ENCODE measurements at places on chromosomes 2 and 18.
A peak's percentile ranks its signal among the peaks of the same experiment; 100 is the strongest.

GRCh38 chr2:104874230-104874629 is 20.3 kb downstream of the POU3F3 start:
- no peak for DNase-seq

DNA sequence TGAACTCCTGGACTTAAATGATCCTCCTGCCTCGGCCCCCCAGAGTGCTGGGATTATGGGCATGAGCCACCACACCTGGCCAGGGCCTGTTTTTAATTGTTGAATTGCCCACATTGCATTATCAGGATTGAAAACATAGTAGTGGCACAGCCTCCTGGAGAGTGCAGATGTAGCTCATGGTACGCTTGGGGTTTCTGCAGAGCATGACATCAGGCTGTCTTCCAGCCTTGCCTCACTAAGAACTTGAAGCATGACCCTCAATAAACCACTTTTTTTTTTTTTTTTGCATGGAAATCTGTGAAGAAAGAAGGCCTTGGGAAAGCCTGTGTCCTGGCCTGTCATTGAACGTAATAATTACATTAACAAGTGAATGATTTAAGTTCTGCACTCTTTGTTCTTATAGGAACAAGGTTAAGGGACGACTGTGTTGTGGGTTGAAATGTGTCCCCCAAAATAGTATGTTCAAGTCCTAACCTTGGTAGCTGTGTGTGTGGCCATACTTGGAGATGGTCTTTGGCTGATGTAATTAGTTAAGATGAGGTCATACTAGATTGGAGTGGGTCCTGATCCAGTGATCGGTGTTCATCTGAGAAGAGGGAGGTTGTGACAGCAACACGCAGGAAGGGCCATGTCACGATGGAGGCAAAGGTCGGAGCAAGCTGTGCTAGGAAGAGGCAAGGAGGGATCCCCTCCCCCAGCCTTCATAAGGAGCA is 90.2 kb downstream of the AGAP1 start:
- DNase-seq: no peak

- DNase-seq: peak; percentile 76
Observed at GRCh38 chr18:65753520-65753919, 2.7 kb downstream of the CDH7 start.

- DNase-seq: no peak
Observed at GRCh38 chr2:128441341-128442052, 122.8 kb upstream of the HS6ST1 start.

- no peak for DNase-seq
Observed at GRCh38 chr2:131520526-131520925, 7.2 kb upstream of the CCDC74A start.

DNA sequence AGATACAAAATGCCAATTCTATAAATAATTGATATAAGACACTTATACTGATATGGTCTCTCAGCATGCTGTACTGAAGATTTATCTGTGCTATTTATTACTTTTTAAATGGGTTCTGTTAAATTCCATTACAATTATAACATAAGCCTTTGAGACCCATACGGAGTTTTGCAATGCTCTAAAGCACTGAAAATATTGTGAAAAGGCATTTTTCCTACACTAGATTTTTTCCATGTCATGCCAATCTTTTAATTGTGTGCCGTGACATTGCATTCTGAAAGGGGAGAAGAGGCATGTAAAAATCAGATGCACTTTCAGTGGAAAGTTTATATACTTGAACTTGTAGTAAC is 46.5 kb downstream of the EFEMP1 start:
- no peak for DNase-seq

DNA sequence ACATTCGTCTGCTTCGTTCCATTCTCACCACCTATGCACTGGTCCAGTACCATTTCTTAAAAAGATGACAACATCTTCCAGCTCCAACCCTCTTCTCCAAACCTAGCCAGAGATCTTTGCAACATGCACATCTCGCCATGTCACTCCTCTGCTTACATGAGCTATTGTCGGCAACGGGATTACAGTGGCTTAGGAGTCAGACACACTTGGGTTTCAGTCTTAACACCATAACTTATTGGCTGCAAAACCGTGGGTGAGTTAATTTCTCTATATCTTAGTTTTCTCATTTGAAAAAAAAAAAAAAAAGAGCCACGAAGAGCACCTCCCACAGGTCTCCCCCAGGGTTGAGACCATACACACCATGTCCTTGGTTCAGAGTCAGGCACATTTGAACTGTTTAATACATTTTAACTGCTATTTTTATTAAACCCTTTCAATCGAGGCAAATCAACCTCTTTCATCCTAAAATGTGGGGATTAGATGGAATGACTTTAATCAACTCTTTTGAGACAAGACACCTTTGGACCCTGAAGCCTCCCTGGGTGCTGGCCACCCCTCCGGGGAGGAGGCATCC is 889 bp downstream of the ANKRD29 start:
- DNase-seq: no peak

GRCh38 chr2:102010902-102011301 is 19.1 kb downstream of the IL1R2 start:
- no peak for DNase-seq

DNA sequence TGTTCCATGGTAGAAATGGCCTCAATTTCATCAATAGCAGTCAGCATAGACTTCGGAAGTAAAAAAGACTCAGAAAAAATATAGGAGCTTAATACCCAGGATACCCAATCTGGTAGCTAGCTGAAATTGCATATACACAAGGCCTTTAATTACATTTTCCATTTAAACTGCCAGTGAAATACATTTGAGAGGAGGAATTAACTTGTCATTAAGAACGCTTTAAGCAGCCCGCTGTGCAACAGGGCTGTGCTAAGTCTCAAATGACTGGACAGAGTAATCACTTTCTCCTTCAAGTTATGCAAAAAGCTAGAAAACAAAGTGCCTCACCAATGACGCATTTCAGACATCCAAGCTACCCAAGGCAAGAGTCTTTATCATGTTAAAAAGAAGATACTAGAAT is 558.8 kb downstream of the MBD2 start:
- DNase-seq: no peak

DNA sequence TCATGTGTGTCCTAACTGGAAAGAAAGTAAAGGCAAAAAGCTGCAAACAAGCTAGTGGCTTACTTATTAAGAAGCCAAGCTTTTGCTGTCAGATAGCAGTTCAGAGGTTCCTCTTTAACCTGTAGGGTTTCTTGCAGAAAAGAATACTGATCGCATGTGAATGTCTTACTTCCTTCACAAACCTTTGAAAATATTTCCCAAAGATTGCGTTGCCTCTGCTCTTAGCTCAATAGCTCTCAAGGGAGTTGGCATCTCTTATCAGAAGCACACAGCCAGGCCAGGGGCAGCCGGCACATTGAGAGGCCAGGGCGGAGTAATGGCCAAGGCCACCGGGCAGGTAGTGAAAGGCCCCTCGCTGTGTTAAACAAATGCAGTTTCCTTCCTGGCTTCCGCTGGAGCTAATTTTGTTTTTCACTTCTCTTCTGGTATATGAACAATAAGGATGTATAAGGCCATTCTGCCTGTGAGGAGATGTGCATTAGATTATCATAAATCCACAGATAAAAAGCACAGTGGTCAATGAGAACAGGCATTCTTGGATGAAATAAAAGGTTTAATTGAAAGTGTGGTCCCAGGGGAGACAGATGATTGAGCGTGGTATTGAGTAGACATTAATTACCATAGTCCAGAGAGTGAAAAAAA is 542.4 kb upstream of the NRP2 start:
- no peak for DNase-seq

DNA sequence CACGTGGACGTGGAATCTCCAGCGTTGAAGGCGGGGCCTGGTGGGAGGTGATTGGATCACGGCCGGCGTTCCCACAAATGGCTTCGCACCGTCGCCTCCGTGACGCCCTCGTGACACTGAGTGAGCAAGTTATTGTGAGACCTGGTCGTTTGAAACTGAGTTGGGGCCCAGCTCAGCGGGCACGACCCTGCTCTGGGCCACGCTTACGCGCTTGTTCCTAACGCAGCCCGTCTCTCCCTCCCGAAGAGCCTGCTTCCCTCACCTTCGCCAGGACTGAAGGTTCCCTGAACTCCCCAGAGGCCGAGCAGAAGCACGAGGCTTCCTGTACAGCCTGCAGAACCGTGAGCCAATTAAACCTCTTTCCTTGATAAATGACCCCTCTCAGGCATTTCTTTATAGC is 121.8 kb downstream of the RTP5 start:
- no peak for DNase-seq

- DNase-seq: no peak
Observed at GRCh38 chr2:102704531-102704930, 57.3 kb upstream of the TMEM182 start.

DNA sequence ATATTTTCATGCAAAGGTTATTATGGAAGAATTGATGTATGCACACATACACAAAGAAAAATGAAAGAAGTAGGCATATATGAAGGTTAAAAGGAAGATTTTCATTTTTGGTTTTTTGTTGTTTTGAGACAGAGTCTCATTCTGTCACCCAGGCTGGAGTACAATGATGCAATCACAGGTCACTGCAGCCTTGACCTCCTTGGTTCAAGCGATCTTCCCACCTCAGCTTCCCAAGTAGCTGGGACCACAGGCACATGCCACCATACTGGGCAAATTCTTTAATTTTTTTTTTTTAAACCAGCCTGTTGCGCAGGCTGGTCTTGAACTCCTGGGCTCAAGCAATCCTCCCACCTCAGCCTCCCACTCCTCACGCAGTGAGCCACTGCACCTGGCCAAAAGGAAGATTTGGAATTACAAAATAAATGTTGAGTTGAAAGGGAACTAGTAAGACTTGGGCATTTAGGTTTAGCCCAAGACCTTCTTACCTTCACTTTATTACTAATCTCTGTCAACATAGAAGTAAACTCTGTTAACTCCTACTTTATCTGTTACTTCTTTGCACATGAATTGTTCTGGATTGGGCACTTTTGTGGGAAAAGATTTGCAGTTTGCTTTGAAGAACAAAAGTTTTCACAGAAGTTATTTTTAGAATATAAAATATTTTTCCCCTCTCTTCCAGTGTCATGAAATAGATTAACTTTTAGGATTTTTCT is 31.7 kb upstream of the NBEAL1 start:
- DNase-seq: no peak

DNA sequence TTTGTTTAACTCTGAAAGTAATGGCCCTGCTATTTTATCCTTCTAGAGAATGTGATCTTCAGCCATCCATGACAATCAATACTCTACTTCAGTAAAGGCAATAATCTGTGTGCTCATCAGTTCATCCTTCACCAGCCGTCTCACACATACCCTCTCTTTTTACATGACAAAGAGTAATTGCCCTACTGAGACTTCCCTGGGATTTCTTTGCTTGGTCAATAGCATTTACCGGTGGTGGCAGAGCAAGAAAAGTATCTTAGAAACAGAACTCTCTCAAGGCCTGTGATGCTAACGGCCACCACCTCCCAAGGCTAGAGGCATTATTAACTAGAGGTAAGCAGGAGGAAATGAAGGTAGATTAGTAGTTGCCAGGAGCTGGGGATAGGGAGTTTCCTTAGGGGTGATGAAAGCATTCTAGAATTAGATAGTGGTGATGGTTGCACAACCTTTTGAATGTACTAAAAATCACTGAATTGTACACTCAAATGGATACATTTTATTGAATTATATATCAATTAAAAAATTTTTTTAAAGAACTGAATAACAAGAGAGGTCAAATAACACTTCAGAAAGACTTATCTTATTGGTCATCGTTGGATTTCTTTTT is 57.9 kb upstream of the EPC2 start:
- DNase-seq: no peak

DNA sequence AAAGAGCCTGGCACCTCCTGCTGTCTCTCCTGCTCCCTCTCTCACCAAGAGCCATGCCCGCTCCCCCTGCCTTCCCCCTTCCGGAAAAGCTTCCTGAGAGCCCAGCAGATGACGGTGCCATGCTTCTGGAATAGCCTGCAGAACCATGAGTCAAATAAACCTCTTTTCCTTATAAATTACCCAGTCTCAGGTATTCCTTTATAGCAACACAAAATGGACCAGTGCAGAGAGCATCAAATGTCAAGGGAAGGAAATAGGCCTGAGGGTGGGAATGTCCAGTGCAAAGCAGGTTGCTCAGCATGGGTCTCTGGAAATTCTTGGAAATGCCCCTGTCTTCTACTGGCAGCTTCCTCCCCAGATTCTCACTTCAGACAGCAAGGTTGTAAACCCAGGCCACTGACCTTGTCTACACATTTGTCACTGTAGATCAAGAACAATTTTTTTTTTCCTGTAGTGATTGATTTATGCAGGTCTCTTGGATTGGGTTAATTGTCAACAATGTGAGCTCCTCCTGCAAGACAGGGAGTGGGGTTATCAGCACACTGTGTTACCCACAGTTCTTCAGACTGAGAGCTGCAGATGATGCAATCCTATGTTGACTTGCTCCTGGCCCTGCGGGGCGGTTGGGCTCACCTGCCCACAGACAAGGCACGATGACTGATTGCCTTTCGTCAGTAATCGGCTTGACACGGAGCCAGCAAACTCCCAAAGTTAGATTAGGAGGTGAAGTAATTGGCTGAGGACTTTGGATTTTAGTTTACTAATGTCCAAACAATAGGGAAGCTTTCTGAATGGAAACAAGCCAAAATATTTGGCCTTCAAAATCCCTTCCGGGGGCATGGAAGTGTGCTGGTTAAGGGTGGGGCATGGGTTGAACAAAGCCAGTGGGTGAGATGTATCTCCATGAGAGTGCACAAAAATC is 5.4 kb upstream of the BOD1L2 start:
- no peak for DNase-seq

DNA sequence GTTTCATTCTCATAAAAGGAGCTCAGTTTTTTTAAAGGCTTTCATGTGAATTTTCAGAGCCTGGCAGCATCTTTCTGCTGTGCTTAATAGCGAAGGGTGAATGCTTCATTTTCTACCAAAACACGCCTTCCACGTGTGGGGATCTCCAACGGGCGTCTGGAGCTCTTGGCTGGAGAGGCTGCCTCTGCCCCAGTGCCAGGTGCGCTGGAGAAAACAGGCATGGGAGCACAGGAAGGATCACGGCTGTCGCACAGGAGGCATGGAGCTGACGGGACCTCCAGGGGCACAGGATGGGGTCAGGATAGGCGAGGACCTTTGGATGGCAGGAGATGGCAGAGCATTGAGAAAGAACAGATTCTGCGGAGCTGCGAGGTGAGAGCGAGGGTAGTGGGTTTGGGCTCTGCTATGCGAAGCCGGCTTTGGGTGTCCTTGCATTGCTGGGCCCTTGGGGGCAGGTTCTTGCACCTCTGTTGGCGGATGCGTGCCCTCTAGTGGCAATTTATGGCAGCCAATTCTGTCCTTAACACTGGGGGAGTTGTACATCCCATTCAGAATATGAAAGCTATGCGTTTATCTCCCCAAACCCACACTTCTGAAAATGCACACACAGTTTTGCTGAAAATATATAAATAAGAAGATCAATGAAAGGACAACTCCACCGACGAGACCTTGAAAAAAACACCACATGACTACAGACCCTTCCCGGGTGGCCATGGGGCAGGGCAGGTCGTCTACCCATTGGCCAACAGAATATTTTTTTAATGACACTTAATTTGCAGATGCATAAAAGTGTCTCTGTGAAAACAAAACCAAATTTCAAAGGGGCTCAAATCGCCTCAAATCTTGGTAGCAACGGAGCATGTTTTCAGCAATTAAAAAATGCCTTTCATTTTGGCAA is 90.4 kb upstream of the SLC35G4 start:
- peak; percentile 45 for DNase-seq
